ENCODE measurements at places on chromosomes 16 and 17.

DNA sequence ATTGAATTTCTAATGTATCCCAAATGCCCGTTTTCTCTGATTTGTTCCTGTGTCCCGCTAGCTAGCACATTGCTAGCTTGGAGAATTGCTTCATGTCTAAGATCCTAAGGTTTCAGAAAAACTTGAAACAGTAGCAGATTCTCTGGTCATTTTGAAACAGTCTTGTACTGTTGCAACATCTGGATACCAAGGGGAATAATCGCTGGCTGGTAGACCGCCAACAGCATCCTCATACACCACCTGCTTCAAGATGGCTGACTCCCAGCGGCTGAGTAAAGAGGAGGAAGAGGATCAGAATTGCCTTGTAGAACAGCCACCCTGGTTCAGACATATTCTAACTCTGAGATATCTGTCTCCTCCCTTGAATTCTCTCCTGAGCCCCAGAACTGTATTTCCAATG lies 226.7 kb upstream of the ELAC2 start:
- DNase-seq, result no peak

GRCh38 chr16:17970816-17971331 lies 365.7 kb downstream of the NPIPA8 start:
- no peak for DNase-seq

GRCh38 chr16:22300427-22301071 lies 3.3 kb downstream of the POLR3E start:
- DNase-seq, result peak; percentile 18

DNA sequence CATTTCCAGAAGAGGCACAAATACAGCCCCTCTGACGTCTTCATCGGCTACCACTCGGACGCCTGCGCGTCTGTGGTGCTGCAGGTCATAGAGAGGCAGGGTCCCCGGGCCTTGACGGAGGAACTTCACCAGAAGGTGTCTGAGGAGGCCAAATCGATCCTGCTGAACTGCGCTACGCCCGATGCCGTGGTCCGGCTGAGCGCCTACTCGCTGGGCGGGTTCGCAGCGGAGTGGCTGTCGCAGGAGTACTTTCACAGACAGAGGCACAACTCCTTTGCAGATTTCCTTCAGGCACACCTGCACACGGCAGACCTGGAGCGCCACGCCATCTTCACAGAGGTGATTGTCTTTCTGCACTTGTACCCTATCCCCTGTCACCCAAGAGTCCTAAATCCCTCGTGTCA lies 67.0 kb upstream of the ENDOV start:
- no peak for DNase-seq

DNA sequence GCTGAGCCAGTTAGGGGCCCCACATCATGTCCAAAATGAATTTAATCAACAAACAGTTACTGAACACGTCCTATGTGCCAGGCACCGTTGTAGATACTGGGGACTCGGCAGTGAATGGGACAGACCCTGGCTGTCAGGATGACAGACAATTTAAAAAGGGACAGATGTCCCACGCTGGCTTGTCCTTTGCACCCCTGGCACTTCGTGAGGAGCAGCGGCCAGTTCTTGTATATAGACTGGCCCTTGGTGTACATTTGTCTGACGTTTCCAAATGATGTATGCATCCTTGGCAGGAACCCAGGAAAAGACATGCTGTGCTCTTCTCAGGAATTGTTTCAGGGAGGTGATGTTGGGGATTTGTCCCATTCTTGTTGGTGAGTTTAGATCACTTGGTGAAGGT lies 21.1 kb downstream of the IL4R start:
- DNase-seq, result no peak

DNA sequence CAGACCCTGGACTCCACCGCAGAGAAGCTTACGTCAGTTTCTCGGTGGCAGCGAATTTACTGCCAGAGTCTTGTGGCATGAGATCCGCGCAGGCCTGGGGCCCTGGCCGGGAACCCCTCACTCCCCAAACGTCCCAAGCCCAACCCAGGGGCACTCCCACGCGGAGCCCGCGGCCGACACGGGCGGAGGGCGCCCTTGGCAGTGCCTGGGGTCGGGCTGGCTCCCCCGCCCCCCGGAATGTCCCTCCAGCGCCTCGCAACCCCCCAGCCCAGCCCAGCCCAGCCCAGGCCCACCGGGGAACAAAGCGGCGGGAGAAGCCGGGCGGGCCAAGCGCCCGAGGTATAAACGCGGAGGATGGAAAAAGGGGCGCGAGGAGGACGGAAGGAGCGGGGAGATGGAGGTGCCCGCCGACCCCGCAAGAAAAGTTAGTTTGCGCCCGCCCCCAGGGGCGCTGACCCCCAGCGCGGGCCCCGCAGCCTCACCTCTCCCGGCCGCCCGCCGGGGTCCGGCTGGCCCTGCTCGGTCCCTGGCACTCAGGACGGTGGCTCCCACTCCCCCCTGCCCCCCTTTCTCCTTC lies 330 bp downstream of the CASKIN2 start:
- DNase-seq, result no peak

DNA sequence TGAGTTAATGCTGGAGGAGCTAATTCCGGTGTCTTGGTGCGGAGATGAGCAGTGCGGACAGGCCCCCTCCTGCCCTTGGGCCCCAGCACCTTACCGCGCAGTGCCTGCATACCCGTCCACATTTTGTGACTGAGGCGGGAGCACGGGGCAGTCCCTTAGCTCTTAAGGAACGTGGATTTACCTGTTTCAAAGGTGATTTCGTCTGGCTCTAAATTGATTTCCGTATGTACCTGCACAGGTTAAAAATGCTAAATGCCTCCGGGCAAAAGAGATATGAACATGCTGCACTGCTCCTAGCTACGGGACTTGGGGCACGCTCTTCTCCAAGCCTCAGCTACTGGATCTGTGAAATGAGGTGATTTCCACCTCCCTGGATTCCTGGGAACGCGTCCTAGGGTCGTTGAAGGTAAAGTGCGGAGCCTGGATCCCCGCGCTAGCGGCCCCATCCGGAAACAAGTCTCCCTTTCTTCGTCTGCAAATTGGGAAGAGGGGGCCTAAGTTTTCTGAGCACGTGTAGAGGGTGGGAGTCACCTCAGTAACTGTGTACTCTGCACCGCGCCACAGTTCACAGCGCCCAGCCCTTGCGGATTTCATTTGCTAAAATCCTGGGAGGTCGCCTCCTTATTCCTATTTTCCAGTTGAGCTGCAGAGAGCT lies 669 bp upstream of the CRISPLD2 start:
- no peak for DNase-seq

DNA sequence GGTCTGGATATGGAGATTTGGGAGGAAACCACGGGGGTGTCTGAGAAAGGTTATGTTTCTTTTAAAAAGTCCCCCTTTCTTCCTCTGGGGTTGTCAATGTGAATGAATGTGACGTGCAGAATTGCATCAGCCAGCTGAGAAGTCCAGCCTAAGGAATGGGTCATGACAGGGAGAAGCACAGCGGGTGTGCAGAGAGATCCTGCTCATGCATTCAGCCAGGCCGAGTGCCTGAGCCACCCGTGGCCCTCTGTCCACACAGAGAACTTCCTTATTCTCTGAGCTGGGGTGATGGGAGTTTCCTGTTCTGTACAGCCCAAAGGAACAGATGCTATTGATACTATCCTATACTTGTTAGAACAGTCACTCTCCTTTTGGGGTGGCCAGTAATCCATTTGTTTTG lies 117.9 kb downstream of the CPPED1 start:
- DNase-seq, result no peak

GRCh38 chr17:9258115-9259015 lies 237.1 kb downstream of the NTN1 start:
- DNase-seq, result no peak

GRCh38 chr17:44584443-44584842 lies 27.2 kb downstream of the FZD2 start:
- DNase-seq, result no peak

GRCh38 chr16:54942353-54942943 lies 11.8 kb downstream of the IRX5 start:
- DNase-seq, result no peak

- no peak for DNase-seq
These were observed 11.4 kb downstream of the CCR7 start for GRCh38 chr17:40553694-40554534.

GRCh38 chr16:14280541-14280940 lies 209.4 kb downstream of the MRTFB start:
- DNase-seq, result no peak

All from stimulated activated CD4-positive, alpha-beta T cell treated with anti-CD3 and anti-CD28 coated beads, Interleukin-15, amount 100 ng/mL, for 1 hour (primary cell).